ENCODE measurements at places on chromosomes 7 and 10.

GRCh38 chr7:69122953-69123352 lies 475.3 kb upstream of the AUTS2 start:
- DNase-seq: no peak

GRCh38 chr10:6718550-6718949 lies 138.5 kb upstream of the PRKCQ start:
- no peak for DNase-seq

- DNase-seq: no peak
These were observed 1.1 kb downstream of the AHR start for GRCh38 chr7:17299483-17299991.

DNA sequence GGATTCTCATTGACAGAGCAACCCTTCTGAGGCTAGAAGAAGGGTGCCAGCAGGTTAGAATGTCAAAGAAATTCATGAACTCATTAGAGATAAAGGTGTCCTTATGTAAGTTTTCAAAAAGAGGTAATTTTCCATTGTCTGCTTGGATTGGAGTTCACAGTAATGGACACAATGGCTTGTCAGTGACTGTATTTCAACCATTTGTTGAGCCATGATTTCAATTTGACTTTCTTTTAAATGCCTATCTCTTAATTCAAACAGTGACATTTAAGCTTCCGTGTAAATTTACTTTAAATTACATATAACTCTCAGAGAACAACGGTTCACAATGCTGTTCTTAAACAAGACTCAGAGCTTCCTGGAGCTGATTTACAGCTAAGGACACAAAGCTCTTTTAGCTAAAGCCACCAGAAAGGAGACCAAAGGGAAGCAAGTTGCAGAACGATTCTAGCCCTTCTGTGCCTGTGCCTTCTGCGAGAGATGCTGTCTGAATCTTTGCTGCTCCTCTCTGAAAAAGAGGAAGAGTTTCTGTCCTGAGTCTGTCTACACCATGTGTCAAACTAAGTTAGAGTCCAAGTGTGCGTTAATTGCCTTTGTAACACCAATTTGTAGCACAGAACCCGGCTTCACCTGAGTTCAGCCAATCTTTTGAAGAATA lies 42.2 kb upstream of the PFKP start:
- DNase-seq: no peak

GRCh38 chr7:16984375-16984774 lies 102.6 kb upstream of the AGR3 start:
- no peak for DNase-seq

GRCh38 chr7:35366167-35367155 lies 112.6 kb upstream of the TBX20 start:
- no peak for DNase-seq

- DNase-seq: no peak
These were observed 48.6 kb upstream of the PDGFA start for GRCh38 chr7:568031-568951.

GRCh38 chr7:106010331-106010730 lies 47.3 kb downstream of the CDHR3 start:
- no peak for DNase-seq

DNA sequence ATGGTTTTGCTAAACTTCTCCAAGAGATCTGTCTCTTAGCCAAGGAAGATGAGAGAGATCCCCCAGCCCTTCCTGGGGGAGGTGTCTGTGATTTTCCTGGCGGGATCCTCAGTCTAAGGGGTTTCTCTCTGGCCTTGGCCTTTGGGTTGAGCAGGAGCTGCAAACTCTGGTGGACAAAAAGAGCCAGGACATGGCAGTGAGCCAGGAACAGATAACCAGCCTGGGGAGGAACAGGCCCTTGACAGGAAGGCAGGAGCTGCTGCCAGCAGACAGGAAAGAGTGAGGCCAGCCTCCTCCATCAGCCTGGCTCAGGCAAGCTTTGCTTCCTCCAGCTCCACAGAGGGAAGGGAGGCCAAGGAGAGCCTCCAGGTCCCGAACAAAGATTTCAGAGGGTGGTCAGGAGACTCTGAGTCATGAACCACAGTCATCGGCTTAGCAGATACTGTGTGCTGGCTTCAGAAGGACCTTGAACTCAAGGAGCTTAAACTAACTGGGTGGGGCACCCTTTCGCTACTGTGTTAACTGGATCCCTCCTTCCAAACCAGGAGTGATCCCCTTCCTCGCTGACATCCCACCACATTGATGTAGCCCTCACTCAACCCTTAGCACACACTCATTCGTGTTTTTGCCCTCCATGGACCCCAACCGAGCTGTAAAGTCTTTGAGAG lies 34.7 kb downstream of the DDIT4 start:
- no peak for DNase-seq

- no peak for DNase-seq
These were observed 105.9 kb upstream of the EEPD1 start for GRCh38 chr7:36047091-36047658.

- DNase-seq: no peak
These were observed 25.8 kb upstream of the SH2B2 start for GRCh38 chr7:102260856-102261255.

- DNase-seq: no peak
These were observed 15.6 kb downstream of the CXCL12 start for GRCh38 chr10:44369296-44369695.

DNA sequence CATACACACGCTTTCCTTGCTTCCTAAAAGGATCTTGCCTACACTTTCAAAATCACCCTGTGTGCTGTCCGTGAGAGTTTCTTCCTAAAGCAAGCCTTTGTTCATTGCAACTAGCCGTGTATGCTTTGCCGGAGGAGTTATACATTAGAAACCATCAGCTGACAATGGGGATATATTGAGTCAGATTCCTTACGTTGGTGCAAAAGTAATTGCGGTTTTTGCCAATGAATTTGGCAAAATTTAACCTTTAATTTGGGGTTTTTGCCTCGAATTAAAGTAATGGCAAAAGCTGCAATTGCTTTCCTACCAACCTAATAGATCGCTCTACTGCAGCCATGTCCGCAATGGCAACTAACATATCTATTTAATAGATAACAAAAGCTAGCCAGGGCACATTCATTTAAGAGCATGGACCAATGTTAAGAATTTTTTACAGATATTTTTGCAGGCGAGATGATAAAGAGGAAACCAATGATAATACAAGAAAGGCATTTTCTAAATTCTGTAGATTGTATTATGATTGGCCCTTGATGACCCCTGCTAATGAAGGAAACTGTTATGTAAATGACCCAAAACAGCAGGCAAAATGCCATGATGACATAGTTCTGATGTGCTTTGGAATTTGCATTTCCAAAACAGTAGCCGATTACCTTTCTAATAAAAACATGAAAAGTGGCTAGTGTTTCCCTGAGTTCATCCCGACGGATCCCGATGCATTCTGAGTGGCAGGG lies 184.8 kb upstream of the NRP1 start:
- no peak for DNase-seq

- no peak for DNase-seq
These were observed 149.8 kb downstream of the XPNPEP1 start for GRCh38 chr10:109773288-109774120.

DNA sequence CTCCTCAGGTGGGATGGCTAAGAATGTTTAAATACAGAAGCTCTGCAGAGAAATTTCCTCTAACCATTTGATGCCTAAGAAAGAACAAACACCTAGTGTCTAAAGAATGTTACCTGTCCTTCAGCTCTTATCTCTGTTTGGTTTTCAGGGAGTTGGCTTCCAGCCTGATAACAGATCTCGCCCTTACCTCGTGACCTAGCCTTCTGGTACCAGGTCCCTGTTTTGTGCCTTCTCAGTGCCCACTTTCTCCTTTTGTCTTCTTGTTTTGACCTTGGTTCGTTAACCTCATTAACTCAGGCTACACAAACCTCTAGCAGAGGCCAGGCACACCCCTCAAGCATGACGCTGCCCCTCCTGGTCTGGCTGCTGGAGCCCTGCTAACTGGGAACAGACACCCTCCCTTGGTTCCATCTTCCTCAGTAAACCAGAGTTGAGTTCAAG lies 16.1 kb upstream of the RAB11FIP2 start:
- DNase-seq: no peak

GRCh38 chr7:83648464-83649241 lies at the start of gene SEMA3E:
SEMA3E (minus strand) TSS chr7:83649139.
- DNase-seq: no peak

GRCh38 chr7:106126170-106126938 lies 14.2 kb upstream of the SYPL1 start:
- DNase-seq: no peak

- DNase-seq: no peak
These were observed 99.0 kb upstream of the PHF14 start for GRCh38 chr7:10874666-10875065.

- DNase-seq: no peak
These were observed 514 bp upstream of the GAD2 start for GRCh38 chr10:26215935-26216584.

DNA sequence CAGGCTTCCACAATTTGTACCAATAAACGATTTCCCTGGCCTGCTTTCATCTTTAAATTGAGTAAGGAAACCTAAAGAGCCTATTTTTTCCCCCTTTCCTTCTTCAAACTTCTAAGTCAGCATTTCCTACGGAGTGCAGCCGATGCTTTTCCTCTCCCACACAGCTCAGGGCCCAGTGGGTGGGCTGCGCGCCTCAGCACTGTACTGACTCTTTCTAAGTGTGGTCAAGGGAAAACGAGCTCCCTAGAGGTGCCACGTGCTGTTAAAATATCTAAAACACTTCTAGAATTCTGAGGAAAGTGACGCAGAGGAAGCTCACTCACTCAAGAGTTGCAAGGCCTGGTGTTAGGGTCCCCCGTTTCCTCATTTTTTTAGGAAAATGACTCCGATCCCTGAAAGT lies 29.0 kb downstream of the STEAP1B start:
- DNase-seq: no peak

GRCh38 chr7:17069146-17069545 lies 187.4 kb upstream of the AGR3 start:
- no peak for DNase-seq

DNA sequence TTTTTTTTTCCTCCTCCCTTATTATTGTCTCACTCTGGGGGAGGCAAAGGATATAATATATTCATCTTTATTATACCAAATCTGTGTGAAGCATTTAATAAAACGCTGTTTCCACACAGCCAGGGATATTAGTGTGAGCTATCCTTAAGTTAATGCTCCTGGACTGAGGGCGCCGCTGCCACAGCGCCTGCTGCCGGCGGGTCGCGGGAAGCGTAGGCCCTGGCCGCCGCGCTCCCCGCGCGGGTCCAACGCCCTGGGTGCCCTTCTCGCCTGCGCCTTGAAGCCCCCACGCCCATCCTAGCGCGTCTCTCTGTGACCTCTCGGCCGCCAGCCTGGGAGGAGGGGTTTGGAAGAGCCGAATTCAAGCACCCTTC lies 9.5 kb upstream of the LBX1 start:
- no peak for DNase-seq

- no peak for DNase-seq
These were observed 73.6 kb downstream of the SNX10 start for GRCh38 chr7:26365077-26365900.

DNA sequence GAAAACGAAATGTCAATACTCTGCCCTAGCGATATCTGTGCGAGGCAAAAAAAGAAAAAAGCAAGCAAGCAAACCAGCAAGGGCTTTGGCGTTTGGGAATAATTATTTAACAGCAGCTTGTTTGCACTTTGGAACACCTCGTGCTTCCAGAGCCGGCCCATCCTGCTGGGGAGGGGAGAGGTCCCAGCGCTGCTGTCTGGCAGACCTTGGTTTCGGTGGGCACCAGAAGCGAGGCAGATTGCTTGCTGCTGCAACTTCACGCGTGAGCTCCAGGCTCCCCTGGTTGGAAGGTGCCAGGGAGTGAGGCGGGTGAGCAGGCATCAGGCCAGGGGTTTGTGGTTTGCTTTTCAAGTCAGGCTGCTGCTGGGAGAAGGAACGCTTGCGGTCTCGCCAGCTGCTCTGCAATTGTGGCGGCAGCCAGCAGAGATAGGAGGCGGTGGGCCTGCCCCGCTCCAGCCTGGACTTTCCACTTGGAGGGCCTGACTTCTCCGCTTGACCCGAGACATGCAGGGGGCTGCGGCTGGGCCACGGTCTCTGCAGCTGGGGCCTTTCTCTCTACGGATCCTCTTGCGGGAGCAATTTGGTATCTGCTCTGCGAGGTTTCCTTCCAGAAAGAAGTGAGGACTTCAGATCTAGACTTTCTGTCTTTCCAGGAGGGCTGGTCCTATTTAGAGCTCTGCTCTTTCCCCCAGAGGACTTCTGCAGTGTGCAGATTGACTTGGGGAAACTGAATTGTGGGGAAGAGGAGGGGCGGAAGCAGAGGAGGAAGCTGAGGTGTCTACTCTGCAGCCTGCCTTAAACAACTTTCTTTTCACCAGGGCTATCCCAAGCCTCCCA lies 131.4 kb downstream of the PRPF18 start:
- no peak for DNase-seq

DNA sequence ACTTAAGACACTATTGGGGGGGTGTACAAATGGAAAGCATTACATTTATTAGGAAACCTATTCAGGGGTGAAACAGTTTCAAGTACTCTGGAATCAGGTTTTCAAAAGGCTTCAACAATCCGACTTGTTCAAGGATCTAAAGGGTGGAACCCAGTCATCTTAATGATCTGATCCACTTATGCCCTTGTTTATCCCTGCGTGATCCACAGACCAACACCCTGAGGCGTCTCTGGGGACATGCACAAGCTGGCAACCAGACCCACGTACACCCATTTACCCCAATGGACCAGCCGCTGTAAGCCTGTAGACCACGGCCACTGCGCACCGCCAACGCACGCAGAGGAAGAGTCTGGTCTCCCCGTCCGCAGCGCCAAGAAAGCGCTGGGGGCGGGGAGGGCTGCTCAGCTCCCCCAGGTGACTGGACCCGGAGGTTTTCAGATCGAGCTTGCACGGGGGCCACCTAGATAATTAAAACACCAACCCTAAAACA lies 13.4 kb downstream of the HNRNPF start:
- DNase-seq: no peak

GRCh38 chr10:103930449-103930848 lies 12.5 kb upstream of the STN1 start:
- no peak for DNase-seq

DNA sequence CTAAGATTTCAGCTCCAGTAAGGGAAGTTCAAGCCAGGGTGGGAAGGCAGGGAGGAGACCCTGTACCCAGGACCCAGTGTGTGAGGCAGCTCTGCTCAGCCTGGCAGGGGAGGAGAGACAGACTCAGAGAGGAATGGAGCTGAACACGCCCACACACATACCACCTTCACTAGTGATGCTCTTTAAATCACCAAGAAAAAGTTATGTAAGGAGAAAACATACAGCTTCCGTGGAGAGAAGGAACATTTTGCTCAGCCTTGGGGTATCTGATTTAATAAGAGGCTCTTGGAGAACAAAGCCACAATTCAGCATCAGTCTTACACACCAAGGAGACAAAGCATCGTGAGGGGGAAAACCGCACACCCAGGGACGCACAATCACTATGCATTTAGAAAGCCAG lies 62.9 kb downstream of the PRKAG2 start:
- no peak for DNase-seq

DNA sequence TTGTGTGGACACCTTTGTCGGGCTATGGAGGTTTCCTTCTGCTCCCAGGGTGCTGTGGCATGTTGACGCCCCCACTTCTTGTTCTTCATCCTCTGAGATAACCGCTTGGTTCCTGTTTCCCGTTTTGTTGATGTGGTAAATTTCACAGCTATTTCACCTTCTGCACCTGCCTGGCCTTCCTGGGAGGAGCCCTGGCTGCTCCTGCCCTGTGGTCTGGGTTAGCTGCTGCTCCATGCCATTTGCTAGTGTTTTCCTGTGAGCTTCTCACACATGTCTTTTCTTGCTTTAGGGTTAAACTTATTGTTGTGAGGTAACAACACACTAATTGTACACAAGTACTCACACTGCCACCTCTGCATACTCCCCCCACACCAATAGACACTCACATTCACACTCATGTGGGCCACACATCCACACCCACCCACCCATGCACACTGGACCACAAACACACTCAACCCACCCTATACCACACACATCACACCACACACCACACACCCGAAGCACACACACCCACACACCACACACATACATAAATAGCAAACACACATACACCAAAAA lies 46.5 kb upstream of the MSMB start:
- DNase-seq: no peak
